ENCODE measurements at places on chromosomes 2 and 18.

- DNase-seq, result no peak
Measured at GRCh38 chr2:11102956-11103860, 52.1 kb upstream of the SLC66A3 start.

- DNase-seq, result no peak
Measured at GRCh38 chr2:191615596-191615995, 62.3 kb upstream of the NABP1 start.

GRCh38 chr2:152781175-152781574, 62.8 kb downstream of the ARL6IP6 start:
- no peak for DNase-seq

DNA sequence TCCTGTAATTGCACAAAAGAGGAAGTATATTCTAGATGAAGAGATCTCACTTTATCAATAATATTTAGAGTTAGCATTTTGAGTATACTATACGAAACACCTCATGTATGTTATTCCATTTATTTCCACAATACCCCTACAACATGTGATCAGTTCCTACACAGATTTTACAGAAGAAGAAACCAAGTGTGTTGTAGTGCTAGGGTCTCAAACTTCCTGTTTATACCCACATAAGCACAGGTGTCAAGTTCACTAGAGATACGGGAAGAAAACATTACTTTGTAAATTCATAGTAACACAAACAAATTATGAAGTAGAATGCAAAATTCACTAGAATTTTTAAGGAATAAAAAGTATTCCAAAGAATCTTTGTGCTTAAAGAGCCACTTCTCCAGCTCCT, 46.4 kb downstream of the KCTD18 start:
- DNase-seq, result no peak

- no peak for DNase-seq
Measured at GRCh38 chr2:9484533-9484932, 10.2 kb downstream of the IAH1 start.

DNA sequence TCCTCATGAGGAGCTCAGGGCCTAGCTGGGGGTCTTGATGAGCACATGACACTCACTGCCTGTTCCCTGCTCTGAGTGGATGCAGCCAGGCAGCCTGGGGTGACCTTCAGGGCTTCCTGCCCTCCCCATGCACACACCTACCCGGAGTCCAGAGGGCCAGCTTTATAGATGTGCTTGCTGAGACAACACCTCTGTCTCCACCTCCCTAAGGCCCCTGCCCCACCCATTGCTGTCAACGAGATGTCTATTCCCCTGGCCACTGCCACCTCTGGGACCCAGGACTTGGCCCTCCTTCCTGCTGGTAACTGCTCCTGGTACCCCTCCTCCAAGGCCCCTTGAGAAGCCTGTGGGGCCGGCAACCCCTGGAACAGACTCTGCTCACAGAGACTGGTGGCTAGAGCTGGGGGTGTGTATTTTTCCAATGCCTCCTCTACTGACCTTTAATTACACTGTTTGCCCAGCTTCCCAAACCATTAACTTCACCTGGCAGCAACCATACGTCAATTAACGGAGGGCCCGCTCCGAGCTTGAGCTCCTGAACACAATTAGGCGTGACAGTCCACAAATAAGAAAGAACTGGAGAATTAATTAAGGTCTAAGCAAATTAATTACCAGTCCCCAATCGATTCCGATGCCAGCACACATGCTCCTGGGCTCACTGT, 66.3 kb downstream of the EMX1 start:
- no peak for DNase-seq

- DNase-seq, result no peak
Measured at GRCh38 chr2:198615972-198616371, 811.6 kb downstream of the PLCL1 start.

GRCh38 chr2:216029416-216030129, 16.2 kb upstream of the MREG start:
- no peak for DNase-seq

- DNase-seq, result no peak
Measured at GRCh38 chr2:180322781-180323180, 315.7 kb upstream of the CWC22 start.

GRCh38 chr2:73925033-73925704, 1.5 kb upstream of the DGUOK start:
- no peak for DNase-seq

DNA sequence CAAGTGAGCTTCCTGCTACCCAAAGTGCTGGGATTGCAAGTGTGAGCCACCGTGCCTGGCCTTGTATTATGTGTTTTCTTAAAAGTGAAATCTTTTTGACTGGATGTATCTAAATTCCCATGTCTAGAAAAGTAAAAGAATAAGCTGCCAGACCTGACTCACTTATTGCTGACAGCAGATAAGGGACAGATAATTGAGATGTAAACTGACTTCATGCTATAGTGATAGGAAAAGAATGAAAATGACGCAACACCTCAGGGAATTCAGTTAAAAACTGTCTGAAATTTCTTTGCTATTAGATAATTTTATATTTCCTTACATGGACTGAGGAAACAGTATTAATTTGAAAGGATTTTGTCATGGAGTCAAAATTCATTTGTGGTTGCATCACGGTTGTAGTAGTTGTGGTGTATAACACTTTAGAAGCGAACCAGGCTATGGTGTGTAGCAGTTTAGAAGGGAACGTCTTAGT, 19.4 kb downstream of the TTC27 start:
- no peak for DNase-seq

DNA sequence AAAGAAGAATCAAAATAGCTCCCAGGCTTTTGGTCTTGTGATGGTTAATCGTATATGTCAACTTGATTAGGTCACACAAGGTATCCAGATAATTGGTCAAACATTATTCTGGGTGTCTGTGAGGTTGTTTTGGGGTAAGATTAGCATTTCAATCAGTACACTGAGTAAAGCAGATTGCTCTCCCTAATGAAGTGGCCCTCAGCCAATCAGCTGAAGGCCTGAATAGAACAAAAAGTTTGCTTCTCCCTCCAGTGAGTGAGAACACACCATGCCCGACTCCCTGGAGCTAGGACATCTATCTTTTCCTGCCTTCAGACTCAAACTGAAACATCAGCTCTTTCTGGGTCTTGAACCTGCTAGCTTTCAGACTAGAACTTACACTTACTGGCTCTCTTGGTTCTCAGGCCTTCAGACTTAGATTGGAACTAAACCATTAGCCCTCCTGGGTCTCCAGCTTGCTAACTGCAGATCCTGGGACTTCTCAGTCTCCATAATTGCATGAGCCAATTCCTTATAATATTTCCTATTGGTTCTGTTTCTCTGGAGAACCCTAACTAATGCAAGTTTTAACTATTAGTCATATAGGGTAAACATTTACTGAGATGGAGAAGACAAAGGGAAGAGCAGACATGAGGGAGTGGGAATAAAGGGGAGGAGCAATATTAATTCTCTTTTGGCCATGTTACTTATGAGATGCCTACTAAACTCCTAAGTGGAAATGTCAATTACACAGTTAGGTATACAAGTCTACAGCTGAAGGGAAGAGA, 25.5 kb downstream of the LNPK start:
- no peak for DNase-seq

- DNase-seq, result no peak
Measured at GRCh38 chr18:38520786-38521185, 955.2 kb upstream of the CELF4 start.

DNA sequence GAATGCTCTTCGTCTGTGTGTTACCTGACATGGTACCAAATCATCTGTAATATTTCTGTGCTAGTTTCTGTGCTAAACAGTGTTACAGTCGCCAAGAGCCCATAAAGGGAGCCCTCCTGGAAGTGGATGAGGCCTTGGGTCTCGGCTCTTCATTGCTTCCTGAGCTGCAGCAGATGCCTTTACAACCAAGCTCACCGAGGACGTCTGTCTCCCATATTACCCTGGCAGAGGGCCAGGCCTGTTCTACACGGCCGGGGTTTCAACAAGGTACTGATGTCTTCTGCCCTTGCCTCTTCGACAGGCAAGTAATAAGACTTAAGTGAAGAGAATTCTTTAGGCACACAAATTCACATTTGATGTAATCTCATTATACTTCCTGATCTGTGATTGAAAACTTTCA, 16.8 kb downstream of the RPL31 start:
- no peak for DNase-seq

GRCh38 chr18:32956591-32957315, 183.9 kb upstream of the KLHL14 start:
- no peak for DNase-seq

GRCh38 chr2:58429014-58429875, 188.1 kb upstream of the FANCL start:
- DNase-seq, result no peak

- no peak for DNase-seq
Measured at GRCh38 chr2:150520887-150521664, 33.6 kb upstream of the RND3 start.

DNA sequence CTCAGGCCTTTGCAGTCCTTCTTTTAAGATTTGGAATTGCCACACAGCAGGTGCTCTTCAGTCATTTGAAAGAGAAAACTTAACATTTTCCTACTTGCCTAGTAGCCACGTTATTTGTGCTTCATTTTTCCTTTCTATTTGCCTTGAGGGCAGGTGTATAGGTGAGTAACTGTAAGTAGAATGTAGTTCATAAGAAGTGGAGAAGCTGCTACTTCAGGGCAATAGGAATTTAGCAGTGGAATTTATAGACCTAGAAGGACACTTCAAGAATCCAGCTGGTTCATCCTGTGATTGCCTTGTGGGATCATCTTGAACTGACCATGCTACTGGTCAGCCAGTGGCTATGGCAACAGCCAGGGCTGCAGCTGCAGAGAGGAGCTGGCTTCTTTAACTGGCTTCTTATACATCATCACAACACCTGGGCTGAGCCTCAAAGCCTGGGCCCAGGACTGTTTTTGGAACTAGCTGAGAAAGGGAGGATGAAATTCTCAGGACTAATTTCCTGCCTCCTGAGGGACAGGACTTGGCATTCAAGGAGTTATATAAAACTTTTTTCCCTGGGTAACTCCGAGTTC, 5.1 kb upstream of the LANCL1 start:
- DNase-seq, result no peak

DNA sequence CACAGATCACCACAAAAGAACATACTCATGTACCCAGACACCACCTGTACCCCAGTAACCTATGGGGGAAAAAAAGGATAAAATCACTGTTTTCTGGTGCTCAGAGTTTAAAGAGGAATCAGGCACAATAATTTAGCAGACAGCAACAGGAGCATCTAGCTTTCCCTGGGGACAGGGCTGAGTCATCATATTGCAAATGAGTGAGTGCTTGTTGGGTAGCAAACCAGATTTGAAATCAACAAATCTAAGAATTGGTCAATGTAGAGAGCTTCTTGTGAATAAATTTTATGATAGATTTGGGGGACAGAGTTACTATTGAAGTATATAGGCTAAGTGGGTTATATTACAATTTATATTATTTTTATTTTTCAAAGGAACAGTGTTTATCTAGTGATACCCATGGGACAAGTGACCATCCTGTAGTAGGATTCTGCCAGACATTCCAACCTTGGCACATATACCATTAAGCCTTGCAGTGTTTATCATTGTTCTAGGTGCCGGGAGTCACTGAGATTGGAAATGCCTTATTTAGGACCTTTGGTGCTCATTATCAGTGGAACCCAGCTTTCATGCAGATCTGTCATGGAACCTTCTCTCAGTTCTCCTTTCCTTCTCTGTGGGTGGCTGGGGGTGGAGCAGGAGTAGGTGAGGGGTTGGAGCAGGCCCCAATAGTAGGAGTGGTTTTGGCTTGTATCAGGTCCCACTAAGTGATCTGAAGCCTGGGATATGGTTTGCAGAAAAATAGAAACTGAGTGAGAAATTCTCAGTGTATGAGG, 117.2 kb downstream of the CERS6 start:
- DNase-seq, result no peak

DNA sequence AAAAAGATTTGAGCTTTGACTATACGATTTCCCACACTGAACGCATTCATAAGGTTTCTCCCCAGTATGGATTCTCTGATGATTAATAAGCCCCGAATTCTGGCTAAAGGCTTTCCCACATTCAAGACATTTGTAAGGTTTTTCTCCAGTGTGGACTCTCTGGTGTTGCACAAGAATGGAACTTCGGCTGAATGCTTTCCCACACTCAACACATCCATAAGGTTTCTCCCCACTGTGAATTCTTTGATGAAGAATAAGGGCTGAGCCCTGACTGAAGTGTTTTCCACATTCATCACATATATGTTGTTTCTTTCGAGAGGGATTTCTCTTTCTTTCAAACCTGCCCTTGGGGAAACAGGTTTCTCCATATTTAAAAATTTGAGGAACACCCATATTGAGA, 6.9 kb downstream of the ZNF24 start:
- DNase-seq, result no peak

DNA sequence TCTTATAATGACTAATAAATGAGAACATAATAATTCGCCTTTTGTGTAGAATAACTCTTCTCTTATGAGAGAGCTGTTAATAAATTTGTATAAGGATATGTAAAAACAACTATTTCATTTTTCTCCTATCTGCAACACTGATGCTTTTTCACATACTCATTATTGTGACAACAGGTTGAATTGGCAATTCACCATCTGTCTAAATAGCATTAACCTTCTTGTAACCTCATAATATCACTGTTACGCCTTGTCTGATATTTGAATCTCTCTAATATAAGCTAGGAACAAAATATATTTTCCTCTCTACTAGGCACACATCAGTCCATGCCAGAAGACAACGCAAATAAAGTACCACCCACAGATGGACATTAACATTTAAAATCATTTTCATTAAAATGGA, 938.9 kb downstream of the CPS1 start:
- no peak for DNase-seq

- no peak for DNase-seq
Measured at GRCh38 chr18:58054041-58054781, 10.2 kb downstream of the NEDD4L start.

GRCh38 chr2:85591563-85591962, 4.0 kb upstream of the RNF181 start:
- no peak for DNase-seq

DNA sequence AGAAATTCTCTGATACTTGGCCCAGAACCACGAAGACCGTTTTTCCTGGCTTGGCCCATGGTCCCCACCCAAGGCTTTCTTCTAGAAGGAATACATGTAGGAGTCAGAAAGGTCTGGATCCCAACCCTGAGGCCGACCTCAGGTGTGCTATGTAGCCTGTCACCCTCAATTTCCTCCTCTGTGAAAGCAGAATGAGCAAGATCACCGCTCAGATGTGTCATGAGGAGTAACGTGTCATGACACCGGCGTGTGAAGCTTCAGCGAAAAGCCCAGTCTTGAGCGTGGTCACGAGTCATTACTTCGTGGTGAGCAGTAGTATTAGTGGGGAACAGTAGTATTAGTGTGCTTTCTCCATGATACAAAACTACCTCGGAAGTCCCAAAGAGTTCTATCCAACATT, 103.4 kb downstream of the ALPK2 start:
- DNase-seq, result no peak

- no peak for DNase-seq
Measured at GRCh38 chr18:23550898-23551297, 35.4 kb downstream of the NPC1 start.

DNA sequence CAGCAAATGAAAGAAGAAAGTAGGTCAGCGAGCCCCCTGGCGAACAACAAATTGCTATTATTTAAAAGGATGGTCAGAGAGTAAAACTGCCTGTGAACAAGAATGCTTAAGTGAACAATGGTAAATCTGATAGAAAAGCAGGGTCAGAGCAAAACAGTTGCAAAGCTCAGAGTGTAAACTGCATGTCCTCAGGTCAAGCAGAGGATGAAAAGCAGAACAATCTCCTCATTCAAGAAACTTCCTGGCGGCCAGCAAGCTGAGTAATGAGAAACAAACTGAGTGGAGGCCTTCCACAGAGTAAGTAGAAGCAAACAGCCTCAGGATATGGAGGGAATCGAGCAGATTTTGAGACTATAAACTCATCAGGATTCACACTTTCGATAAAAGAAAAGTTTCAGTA, 117.9 kb downstream of the PPP1R1C start:
- no peak for DNase-seq

Data from iPS DF 6.9 (cell line).